Activated CD4-positive, alpha-beta T cell treated with anti-CD3 and anti-CD28 coated beads for 36 hours (primary cell): ENCODE measurements at places on chromosomes 5 and 9. TPM values are rescaled to one million over a fixed set of nuclear protein-coding genes. Genes with fewer than 3 reads are reported as not detected.

GRCh38 chr5:43456556-43456955 is 27.1 kb downstream of the TMEM267 start:
- H3K4me3 ChIP-seq, result no peak overlapping the region
- H3K27ac ChIP-seq, result no peak overlapping the region
- no peak for DNase-seq

GRCh38 chr9:121292801-121293241 is 24.9 kb downstream of the GSN start:
- no peak overlapping the region for H3K27ac ChIP-seq
- no peaks in the 10 kb centered on the region for H3K27me3 ChIP-seq
- no peaks in the 10 kb centered on the region for H3K36me3 ChIP-seq
- no peak for DNase-seq
- H3K4me3 ChIP-seq, result no peak overlapping the region

CER1 gene
- total RNA-seq, result not detected

DNA sequence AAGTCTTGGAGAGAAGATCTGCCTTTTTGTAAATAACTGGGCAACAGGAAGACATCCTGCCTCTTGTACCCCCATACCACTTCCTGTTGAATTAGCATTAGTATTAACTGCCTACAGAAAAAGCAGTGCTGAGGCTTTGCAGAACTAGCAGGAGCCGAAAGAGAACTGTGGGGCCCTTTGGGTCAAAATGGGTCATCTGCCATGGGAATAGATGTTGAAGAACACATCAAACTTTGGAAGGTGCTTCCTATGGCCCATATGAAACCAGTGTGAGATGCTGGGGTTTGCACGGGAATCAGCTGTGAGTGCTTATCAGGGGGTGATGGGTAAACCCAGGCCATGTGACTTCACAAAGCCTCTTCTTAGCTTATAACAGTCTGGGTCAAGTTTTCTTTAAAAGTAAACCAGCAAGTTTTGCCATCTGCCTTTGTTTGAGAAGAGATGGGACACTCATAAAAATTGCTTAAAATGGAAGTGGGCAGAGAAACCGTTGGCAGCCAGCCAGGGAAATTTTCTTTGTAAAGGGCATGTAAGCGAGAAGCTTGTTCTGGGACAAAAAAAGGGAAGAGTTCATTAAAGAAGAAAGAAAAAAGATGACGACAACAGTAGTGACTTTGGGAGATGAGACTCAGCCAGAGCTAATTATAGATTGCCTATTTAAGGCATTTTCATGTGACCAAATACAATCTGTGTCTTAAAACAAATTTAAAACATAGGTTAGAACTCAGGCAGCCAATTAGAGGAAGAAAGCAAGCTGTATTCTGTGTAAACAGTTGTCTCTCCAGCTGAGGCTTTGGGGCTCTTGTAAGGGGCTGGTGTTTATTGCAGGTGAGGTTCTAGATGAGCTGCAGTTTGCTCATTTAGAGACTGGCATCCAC is 4.4 kb downstream of the SLC25A25 start:
- H3K27ac ChIP-seq, result peak overlapping the region; percentile 92
- peaks cover 13% of the 10 kb centered on the region for H3K36me3 ChIP-seq
- DNase-seq, result peak; percentile 81
- peak overlapping the region; percentile 64 for H3K4me3 ChIP-seq
- H3K27me3 ChIP-seq, result no peaks in the 10 kb centered on the region

GRCh38 chr5:168329302-168329701 is 37.9 kb downstream of the WWC1 start:
- no peak for DNase-seq
- H3K36me3 ChIP-seq, result no peaks in the 10 kb centered on the region
- peaks cover 19% of the 10 kb centered on the region for H3K27me3 ChIP-seq
- no peak overlapping the region for H3K4me3 ChIP-seq
- peaks cover 4% of the 10 kb centered on the region for H3K4me1 ChIP-seq

DNA sequence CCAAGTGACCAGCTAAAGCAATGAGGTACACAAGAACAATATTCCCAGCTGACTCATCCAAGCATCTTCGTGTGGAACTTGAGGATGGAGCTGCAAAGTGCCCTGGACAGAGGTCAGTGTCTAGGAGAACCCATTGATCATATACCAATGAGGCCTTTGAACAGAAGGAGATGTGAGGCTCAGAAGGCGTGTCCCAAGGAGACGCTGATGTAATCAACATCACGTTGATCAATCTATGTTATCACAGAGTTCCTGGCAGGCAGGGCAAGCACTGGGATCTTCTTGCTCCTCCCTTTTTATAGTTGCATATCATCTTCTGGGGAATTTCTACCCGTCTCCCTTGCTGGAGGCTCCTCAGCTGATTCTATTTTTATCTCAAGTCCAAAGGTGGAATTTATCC is 163.4 kb downstream of the TRPM6 start:
- peaks cover 4% of the 10 kb centered on the region for H3K27me3 ChIP-seq
- H3K4me1 ChIP-seq, result no peaks in the 10 kb centered on the region
- no peak for DNase-seq
- no peaks in the 10 kb centered on the region for H3K36me3 ChIP-seq

GRCh38 chr5:6692906-6693305 is 20.3 kb upstream of the TENT4A start:
- H3K4me3 ChIP-seq, result no peak overlapping the region
- H3K27me3 ChIP-seq, result peaks cover 34% of the 10 kb centered on the region
- H3K27ac ChIP-seq, result no peak overlapping the region

MSX2 gene
- not detected for total RNA-seq

KIF27 gene
- total RNA-seq, result 3.2 TPM

MYMK gene
- total RNA-seq, result not detected

DNA sequence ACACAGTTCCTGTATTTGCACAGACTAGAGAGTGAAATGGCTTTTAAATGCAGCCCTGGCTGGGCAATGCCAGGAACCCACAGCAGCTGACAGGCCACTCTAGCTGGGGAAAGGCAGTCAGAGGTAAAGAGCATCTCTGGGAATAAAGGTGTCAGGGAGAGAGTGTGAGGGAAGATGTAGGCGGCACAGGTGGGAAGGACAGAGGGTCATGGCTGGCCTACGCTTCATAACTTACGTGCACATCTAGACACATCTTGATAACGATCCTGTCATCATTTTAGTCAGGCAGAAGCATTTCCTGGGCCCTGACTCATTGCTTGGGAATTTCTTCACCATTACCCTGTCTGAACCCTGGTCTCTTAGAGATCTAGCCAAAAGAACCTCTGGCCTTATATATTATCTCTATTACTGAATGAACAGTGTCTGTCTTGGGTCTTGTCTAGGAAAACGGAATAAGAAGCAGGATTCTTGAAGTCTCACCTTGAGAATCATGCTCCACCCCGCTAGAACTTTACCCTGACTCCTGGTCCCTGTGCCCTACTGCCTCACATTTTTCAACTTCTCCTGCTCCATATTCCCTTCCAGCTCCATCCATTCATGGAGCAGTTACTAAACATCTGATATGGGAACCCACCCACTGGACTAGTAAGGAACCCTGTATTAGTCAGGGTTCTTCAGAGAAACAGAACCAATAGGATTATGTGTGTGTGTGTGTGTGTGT is 106.4 kb upstream of the ELL2 start:
- DNase-seq, result peak; percentile 36
- H3K4me1 ChIP-seq, result peaks cover 52% of the 10 kb centered on the region
- H3K27me3 ChIP-seq, result no peaks in the 10 kb centered on the region
- peak overlapping the region; percentile 87 for H3K27ac ChIP-seq
- H3K36me3 ChIP-seq, result no peaks in the 10 kb centered on the region

GRCh38 chr9:127546125-127546832 is 65.8 kb upstream of the STXBP1 start:
- no peak for DNase-seq
- H3K27me3 ChIP-seq, result no peaks in the 10 kb centered on the region
- no peaks in the 10 kb centered on the region for H3K36me3 ChIP-seq

PCDHGA12 gene
- 0.09 TPM for total RNA-seq

DNA sequence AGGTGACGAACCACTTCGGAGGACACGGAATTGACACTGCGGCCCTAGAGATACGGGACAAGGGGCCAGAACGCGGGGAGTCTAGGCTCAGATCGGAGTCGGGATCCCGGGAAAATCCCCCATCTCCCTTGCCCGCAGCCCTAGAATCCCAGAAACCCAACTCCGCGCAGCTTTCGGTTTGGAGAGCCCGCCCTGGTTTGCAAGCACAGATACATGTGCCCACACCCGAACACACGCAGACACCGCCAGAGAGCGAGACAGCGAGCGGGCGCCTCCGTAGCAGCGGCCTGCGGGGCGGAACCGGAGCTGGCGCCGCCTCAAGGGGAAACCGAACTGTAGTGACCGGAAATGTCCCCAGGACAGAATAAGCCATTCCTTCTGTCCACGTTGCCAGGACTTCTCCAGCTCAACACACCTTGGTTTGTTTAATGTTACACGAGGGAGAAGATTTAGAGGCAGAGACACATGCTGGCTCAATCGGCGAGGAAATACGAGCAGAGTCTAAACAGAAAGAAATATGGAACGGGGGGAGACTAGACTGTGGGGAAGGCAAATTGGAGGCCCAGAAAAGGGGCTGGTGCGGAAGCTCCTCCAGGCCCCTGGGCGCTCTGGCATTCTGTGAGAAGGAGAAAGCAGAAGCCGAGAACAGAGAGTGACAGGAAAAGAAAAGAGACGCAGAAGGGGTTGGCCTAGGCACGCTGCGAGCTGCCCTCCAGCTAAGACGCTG is 2.9 kb upstream of the PAX5 start:
- peaks cover 66% of the 10 kb centered on the region for H3K27me3 ChIP-seq
- H3K4me3 ChIP-seq, result peak overlapping the region; percentile 74
- peak overlapping the region; percentile 14 for H3K27ac ChIP-seq
- peaks cover 4% of the 10 kb centered on the region for H3K36me3 ChIP-seq

- H3K4me3 ChIP-seq, result peak overlapping the region; percentile 72
- H3K27ac ChIP-seq, result no peak overlapping the region
These were observed 1.6 kb upstream of the UBAC1 start for GRCh38 chr9:135962696-135963307.

PCDH12 gene
- 0.80 TPM for total RNA-seq

HTR1A gene
- not detected for total RNA-seq

DNA sequence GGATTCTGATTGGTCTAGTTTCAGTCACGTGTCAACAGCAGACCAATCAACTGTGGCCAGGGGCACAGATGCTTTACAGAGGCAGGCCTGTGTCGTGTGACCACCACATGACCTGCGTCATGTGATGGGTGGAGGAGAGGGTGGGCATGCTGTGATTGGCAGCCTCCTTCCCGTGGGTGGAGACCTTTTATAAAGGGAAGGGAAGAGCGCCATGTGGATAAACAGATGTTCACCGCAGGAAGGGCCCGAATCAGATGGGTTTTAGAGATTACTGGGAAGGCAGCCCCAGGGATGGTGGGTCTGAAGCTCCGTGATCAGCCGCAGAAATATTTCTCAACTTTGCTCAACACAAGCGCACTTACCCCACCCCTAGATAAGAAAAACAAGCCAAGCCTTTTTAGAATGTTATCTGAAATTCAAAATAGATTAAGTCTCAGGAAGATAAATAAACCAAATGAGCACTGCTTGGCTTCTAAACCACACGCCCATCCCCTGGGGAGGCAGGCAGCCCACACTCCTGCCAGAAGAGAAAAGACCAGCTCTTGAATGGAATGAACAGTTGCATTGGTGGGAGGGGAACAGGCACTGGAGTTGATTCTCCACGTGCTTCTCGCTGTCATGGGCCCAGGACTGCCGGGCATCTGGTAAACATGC is 43.6 kb downstream of the ROPN1L start:
- peaks cover 17% of the 10 kb centered on the region for H3K4me1 ChIP-seq
- H3K27me3 ChIP-seq, result no peaks in the 10 kb centered on the region
- no peak overlapping the region for H3K27ac ChIP-seq

DNA sequence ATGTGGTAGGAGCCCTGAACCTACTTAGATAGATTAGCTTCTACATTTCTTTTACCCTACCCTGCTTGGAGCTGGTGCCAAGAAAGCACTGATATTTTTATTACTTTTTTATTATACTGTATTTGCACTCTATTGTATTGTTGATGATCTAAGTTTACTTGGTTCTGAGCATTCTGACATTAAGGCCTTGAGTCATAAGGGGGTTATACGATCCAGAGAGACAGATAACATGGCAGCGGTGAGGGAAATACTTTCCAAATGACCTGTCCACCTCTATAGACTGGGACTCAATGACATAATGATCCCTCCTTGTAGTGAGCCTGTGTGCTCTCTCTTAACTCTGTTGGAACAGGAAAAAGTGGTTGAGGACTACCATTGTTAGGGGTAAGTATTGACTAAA is 176.3 kb downstream of the MAN2A1 start:
- H3K4me3 ChIP-seq, result no peak overlapping the region
- no peak for DNase-seq
- H3K4me1 ChIP-seq, result peaks cover 52% of the 10 kb centered on the region
- peaks cover 61% of the 10 kb centered on the region for H3K36me3 ChIP-seq
- H3K27ac ChIP-seq, result peak overlapping the region; percentile 33

DNA sequence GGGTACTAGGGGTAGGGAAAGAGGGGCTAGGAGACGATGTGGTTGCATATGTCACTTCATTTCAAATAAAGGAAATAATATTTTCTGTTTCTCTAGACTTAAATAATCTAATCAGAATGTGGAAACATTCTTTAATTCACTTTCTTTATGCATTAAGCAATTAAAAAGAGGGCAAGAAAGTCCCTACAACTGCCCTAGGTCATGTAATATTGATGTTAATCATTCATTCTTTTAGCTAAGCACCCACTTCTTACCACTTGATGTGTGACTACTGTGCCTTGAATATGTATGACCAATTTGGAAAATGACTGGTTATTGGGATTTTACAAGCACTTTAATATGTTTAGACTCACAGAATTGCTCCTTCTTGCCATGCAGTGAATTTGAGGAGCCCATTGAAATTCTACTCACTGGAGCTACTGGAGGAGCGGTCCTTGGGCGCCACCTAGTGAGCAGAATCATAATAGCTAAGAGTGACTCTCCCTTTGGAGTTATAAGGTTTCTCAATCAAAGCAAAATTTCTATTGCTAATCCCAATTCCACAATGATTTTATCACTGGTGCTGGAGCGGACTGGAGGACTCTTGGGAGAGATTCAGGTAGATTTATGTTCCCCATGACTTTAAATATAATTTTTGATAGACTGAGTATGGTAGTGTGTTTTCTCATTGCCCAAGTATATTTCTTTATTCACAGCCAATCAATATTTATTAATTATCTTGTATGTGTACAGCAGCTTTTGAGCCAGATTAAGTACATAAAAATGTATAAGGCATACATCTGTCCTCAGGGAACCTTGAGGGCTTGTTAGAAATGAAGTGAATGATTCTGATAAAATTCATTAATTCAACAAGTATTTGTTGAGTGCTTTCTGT is 225.1 kb downstream of the ADGRV1 start:
- no peaks in the 10 kb centered on the region for H3K4me1 ChIP-seq
- H3K27me3 ChIP-seq, result peaks cover 4% of the 10 kb centered on the region
- no peak overlapping the region for H3K27ac ChIP-seq

MEIKIN gene
- not detected for total RNA-seq

DNA sequence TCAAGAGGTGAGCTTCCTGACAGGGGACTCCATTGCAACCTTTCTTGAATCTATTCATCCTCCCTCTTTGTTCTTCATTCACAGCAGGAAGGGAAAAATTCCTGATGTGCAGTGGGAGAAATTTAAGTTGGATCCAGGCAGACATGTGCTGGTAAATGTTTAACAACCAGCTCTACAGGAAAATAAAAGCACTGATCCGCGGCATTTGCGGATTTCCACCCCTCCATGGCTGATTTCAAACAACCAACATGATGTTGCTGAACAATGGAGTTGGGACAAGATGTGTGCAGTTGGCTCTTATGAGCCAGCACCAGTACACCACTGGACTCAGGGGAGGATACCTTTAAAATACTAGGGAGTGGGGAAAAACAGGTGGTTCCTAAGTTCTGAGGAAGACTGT is 47.0 kb downstream of the SPRY4 start:
- H3K4me3 ChIP-seq, result no peak overlapping the region
- DNase-seq, result no peak
- H3K4me1 ChIP-seq, result no peaks in the 10 kb centered on the region
- no peaks in the 10 kb centered on the region for H3K36me3 ChIP-seq
- no peaks in the 10 kb centered on the region for H3K27me3 ChIP-seq
